ENCODE measurements at places on chromosomes 2 and 18. TPM values are rescaled to one million over a fixed set of nuclear protein-coding genes. Genes with fewer than 3 reads are reported as not detected.

ZNF521 gene
- 85.8 TPM for total RNA-seq

TRPM8 gene
- total RNA-seq: not detected

ANO7 gene
- 0.10 TPM for total RNA-seq

C2orf78 gene
- total RNA-seq: not detected

POTEI gene
- 0.21 TPM for total RNA-seq

SCN9A gene
- 11.1 TPM for total RNA-seq

KCNJ13 gene
- total RNA-seq: not detected

LRP2 gene
- total RNA-seq: 0.10 TPM

BCL2 gene
- total RNA-seq: 47.3 TPM

GRHL1 gene
- total RNA-seq: 50.3 TPM

G6PC2 gene
- not detected for total RNA-seq

SERPINB3 gene
- total RNA-seq: 1.3 TPM

DNA sequence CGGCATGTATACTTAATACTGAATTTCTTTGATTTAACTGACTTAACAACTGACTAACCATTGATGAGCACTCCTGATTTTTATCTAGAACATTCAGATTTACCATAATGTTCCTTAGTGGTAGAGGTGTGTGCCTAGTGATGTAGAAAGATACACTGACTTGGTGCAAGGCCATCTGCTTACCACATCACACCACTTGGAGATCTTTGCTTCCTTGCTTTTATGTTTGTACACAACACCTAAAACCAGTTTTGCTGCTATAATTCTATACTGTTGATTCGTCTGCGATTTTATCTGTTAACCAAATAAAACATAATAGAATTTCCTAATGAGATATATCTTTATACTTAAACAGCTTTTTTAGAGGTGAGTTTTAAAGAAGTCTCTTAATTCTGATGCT, 3.9 kb upstream of the FARP2 start:
- no peak for DNase-seq

DNA sequence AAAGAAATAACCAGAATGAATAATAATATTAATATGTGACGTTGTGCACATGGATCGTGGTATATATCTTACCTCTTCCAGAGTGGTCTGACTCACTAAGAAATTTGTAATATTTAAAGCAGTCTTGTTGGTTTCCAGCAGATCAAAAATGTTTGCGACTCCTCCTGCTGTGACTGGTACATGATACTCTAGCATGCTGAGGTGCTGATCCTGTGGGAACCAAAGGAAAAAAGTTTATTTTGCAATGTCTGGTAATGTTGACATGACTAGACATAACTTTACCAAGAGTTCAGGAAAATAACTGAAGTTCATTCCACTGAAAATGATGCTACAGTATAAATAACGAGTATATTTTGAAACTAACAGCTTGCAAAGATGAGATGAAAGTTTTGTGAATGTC, 124.5 kb upstream of the BARD1 start:
- DNase-seq: no peak

- DNase-seq: no peak
Measured at GRCh38 chr2:74725287-74725686, 71.2 kb downstream of the SEMA4F start.

GRCh38 chr2:121611730-121612705, 37.2 kb downstream of the CLASP1 start:
- no peak for DNase-seq

DNA sequence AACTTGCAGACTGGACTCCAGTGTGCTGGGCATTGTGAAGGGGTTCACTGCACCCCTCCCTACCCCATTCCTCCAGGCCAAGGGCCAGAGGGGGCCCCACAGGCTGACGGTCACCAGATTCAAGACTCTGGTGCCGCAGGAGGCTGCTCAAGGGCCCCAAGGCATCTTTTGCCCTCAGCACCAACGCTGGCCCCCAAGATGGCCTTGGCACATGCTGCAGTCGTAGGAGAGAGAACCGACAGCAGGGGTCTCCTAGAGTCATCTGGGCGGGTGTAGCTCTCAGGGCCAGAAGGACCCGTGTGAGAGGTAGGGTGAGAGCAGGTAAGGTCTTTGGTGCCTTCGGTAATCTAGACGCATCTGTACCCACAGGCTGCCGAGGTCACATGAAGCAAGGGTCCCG, 18.7 kb upstream of the ODC1 start:
- DNase-seq: no peak

- no peak for DNase-seq
Measured at GRCh38 chr18:22152093-22152492, 17.3 kb upstream of the GATA6 start.

- DNase-seq: no peak
Measured at GRCh38 chr18:46008531-46008930, 41.4 kb upstream of the EPG5 start.

DNA sequence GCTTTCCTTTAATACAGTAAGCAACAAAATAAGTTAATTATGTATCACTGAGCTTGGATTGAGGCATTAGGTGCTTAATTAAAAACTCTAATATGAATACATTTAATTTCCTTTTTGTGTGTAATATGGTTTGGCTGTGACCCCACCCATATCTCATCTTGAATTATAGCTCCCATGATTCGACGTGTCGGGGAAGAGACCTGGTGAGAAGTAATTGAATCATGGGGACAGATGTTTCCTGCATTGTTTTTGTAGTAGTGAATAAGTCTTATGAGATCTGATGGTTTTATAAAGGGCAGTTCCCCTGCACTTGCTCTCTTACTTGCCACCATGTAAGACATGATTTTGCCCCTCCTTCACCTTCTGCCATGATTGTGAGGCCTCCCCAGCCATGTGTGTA, 325.4 kb upstream of the CDH7 start:
- no peak for DNase-seq

DNA sequence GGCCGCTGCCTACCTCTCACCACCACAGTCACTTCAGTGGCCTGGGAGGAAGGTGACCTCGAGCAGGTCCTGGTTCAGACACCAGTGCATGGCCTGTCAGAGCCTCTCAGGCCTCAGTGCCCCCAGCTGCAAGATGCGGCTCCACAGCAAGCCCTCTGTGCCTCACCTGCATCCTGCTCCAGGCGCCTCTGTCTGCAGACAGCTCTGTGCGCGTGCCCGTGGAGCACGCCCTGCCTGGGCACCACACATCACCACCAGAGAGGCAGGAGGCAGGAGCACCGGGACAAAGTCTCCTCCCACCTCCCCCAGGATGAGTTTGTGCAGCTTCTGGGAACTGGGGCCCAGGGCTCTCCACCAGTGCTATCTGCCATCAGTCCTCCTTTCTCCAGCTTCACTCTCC, 98.7 kb downstream of the TFCP2L1 start:
- DNase-seq: no peak

DNA sequence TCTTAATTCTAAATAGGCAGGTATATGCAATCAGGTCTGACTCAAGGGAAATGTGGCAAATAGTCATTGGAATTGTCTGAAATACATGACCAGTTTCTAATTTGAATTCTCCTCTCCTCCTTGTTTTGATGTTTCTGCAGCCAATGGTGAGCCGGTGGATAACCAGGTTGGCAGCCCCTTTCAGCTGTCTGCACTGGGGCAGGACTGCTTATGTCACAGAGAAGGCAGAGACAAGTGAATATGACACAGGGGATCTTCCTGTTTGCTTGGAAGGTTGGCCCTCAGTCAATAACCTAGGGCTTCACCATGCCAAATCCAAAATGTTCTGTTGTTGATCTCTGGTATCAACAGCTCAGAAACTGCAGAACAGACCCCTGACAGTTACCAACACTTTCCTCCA, 12.1 kb downstream of the MYT1L start:
- DNase-seq: no peak

GRCh38 chr2:43020990-43021669, 205.3 kb downstream of the ZFP36L2 start:
- DNase-seq: no peak

GRCh38 chr2:51441786-51442185, 409.9 kb upstream of the NRXN1 start:
- no peak for DNase-seq

DNA sequence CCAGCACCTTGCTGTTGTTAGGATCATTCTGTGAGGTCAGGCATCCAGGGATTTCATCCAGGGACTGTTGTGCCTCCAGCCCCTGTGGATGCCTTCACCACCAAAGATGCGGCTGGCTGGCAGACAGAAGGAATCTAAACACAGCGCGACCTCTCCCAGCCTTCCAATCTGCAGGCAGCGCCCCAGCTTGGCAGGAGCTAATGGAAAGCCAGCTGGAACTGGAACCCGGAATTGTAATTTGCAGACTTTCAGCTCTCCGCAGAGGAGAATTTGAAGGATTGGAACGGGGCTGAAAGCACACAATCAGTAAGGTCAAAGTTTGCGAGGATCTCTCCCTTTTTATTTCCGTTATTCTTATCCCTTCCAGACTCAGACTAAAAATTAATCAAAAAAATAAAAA, 127.8 kb downstream of the TRIB2 start:
- DNase-seq: peak; percentile 82

- no peak for DNase-seq
Measured at GRCh38 chr18:31778391-31778950, 17.8 kb upstream of the SLC25A52 start.

- DNase-seq: no peak
Measured at GRCh38 chr2:43313642-43314017, 87.2 kb upstream of the ZFP36L2 start.

DNA sequence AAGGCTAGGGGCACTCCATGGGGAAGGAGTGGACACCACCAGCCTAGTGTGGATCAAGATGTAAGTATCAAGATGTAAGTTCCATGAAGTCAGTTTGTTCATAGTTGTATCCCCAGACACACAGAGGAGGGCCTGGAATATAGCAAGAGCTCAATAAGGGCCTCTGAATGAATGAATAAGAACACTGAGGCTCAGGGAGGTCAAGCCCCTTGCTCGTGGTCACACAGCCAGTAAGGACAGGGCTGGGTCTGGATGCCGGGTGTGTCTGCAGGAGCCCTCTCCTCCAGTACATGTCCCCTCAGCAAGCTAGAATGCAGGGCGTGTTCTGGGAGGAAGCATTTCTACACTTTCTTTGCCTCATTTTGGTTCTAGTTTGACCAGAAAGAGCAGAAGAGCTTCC, 2.9 kb downstream of the RUFY4 start:
- no peak for DNase-seq

GRCh38 chr18:9008709-9009635, 93.5 kb upstream of the NDUFV2 start:
- no peak for DNase-seq

- no peak for DNase-seq
Measured at GRCh38 chr2:18423636-18424035, 136.8 kb downstream of the RDH14 start.

DNA sequence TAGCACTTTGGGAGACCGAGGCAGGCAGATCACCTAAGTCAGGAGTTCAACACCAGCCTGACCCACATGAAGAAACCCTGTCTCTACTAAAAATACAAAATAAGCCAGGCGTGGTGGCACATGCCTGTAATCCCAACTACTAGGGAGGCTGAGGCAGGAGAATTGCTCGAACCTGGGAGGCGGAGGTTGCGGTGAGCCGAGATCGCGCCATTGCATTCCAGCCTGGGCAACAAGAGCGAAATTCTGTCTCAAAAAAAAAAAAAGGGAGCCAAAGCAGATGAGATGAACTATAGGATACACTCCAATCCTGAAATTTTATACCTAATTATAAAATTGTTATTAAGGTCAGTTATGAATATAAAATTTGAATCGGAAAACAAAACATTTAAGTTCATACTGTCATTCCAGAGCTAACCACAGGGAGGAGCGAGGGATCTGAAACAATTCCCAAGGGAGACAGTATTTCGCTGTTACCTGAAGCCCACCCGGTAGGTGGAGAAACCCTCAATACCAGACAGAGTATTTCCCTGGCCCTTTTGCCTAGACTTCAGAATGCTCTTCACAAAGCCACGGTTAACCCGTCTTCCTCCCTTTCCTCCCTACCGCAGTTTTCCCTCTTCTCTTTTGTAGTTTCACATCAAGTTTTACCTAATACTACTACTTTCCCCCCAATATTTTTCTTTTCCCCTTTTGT, 1.4 kb downstream of the PPM1G start:
- DNase-seq: peak; percentile 59

DNA sequence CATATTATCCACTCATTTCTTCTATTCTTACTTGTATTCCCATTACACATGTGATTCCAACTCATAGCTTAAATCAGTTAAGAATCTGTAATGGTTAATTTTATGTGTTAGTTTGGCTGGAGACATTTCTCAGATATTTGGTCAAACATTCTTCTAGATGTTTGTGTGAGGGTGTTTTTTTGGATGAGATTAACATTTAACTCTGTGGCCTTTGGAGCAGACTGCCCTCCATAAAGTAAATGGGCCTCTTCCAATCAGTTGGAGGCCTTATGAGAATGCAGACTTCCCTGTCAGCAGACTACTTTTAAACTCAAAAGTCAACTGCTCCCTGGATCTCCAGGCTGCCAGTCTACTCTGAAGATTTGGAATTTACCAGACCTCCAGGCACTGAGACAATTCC, 976.8 kb upstream of the ACVR2A start:
- DNase-seq: no peak

DNA sequence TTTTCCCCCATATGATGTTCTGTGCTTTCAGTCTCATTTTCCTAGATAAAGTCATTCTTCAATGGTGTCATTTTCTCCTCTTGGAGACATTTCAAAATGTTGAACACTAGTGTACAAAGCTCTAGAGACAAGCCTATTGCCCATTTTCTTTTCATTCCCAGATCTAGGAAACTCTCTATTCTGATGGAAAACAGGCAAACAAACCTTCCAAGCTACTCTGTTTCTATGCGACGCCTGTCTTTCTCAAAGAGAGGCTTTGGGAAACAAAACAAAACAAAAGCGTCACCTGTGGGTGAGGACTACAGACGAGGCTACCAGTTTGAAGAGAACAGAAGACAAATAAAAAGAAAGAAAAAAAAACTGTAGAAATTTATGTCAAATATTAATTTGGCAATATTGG, 311.0 kb downstream of the CBLN2 start:
- no peak for DNase-seq

GRCh38 chr2:200226451-200227426, 79.8 kb upstream of the SPATS2L start:
- peak; percentile 75 for DNase-seq

DNA sequence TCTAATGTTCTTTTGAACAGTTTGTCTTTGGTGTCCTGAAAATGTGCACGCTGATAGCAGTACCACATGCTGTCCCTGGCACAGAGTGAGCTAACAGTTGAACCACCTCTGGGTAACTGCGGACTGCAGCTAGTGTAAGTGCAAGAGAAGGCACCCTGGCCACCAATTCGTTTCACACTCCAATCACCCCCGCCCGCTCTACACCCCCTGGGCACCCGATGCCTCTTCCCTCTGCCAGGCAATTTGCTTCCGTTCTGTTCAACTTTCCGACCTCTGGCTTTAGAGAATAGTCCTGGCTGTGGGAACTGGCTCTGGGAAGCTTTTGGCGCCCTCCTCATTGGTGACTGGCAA, 1.4 kb downstream of the DOCK10 start:
- DNase-seq: no peak

DNA sequence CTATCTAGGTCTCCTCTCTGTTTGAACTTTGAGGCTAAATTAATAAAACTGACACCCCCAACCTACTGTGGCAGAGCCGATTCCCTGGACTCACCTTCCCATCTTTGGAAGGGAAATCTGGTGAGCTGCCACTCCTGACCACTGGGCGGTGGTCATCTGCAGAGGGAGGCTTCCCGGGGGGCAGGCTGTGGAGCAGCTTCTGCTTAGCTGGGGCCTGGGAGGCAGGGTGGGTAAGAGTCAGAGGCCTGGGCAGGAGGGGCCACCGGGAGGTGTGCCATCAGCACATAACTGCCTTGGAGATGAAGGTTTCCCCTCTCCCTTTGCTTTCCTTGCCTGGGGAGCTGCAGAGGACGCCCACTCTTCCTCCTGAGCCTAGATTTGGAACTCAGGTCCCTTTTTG, 2.3 kb upstream of the NPPC start:
- no peak for DNase-seq
